ENCODE measurements at places on chromosomes 4 and X. TPM values are rescaled to one million over a fixed set of nuclear protein-coding genes. Genes with fewer than 3 reads are reported as not detected.

HSFX1 gene
- total RNA-seq: 0.66 TPM

FGFR3 gene
- 0.33 TPM for total RNA-seq

ARL9 gene
- total RNA-seq: 0.83 TPM

CDKL2 gene
- 2.3 TPM for total RNA-seq

HTT gene
- total RNA-seq: 41.8 TPM

SFRP2 gene
- 1.8 TPM for total RNA-seq

PDE5A gene
- total RNA-seq: 832 TPM
